SJSA1 (cell line): ENCODE measurements at places on chromosomes 7 and 10.

DNA sequence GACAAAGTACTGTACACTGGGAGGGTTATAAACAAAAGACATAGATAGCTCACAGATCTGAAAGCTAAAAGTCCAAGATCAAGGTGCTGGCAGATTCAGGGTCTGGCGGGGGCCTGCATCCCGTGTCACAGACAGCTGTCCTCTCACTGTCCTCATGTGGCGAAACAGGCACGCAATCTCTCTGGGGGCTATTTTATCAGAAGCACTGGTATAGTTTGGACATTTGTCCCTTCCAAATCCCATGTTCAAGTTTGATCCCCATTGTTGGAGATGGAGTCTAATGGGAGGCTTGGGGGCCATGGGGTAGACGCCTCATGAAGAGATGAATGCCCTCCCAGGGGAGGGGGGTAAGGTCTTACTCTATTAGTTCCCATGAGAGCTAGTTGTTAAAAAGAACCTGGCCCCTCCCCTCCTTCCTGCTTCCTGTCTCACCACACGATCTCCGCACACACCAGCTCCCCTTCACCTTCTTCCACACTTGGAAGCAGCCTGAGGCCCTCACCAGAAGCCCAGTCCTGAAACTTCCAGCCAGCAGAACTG lies 72.5 kb upstream of the UCN3 start:
- no peak for DNase-seq

DNA sequence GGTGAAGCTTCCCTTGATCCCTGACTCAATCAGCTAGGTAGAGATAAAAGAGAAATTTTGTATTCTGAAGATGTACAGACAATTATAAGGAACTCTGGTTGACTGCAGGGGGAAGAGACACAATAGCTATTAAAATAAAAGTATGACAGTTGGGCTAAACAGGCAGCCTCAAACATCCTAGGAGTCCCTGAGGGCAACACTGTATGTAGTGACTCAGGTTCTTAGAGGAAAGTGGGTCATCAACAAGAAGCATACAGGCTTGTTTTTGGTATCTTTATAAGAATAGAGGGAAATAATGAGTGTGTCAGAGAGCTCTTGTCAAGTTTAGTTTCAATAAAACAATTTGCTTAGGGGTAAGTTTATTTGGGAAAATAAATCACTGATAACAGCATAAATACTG lies 150.3 kb downstream of the AUTS2 start:
- no peak for DNase-seq

DNA sequence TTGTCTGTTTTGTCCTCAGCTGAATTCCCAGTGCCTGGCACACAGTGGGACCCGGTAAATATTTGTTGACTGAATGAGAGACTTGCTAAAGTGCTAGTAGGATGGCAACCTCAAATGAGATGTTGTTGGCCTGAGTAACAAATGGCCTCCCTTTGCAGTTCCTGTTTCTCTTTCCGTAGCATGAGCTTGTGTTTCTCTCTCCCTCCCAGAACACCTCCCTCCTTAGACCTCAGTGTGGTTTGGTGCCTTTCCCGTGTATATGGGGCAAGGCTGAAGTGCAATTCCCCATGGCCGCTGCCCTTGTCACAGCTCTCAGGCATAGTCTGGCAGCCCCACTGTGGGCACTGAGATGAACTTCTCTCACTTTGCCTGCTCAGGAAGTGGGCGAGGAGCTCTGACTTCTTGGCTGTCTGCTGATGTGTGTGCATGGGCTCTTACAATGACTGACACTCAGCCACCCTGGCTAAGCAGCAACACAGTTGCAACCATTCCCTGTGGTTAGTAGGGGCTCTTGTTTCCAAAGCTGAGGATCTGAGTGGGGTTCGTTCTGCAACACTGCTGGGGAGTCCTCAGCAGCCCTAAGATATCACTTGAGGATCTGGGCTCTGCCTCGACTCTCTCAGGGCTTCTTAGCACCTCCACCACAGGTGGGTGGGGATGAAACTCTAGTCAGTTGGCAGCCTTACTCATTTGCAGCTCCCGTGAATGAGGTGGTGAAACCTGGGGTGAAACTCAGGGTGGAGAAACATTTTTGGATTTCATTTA lies 136.1 kb downstream of the ICA1 start:
- DNase-seq, result no peak

- DNase-seq, result no peak
Measured at GRCh38 chr7:91880016-91880412, 488 bp downstream of the MTERF1 start.
